ENCODE measurements at places on chromosomes 5 and 9.

DNA sequence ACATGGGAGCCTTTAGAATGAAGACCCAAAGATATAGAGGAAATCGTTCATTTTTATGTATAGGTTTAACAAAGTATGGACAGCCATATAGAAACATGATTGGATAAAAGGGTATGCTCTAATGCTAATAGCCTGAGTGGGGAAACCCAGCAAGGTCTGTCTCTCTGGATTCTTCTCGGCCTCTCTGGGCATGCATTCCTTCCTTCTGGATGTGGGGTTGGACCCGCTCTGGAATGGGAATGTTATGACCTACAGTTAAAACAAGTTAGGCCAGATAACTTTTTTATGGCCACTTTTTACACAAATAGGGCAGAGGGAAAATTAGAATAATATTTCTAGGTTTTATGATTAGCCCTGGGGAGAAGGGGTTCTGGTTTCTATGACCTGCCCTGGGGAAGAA lies 103.2 kb downstream of the ARSB start:
- DNase-seq = no peak

- no peak for DNase-seq
Observed at GRCh38 chr9:74977287-74977686, 24.6 kb upstream of the C9orf40 start.

DNA sequence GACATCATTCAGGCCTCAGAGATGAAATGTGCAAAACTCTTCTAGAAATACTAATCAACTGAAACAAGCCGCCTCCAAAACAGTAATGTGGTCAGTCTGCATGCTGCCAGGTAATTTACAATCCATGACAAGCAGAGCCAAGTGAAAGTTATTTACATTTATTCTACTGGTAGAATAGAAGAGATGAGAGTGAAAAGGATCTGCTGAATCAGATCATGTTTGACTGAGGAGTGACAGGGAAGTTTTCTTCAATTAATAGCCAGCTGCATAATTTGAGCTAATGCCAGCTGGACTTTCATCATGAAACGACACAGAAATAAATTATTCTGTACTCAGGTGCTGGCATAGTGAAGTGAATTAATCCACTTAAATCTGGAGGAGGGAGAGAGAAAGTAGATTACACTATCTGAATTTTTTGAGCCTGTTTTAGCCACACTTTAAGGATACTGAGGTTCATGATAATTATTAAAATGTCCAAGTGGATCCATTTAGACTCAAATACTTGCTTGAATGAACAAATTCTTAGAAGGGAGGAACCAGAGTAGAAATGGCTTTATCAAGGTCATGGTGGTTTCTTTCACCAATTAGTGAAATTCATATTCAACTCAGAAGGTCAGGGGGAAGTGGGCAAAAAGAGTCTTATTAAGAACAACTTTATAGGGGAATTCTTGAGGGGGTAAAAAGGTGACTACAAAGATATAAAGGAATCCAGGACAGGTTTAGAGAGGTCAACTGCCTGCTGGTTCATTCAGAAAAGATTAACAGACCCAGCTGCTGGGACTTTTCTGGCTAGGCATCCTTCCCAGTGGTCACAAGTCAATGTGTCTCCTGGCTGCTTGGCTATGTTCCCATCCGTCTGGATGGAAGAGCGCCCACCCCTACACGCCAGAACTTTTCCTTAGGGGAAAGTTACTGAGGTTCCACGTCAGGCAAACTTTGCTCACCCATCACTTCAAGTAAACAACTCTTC lies 350.4 kb downstream of the PDE4D start:
- DNase-seq = no peak

DNA sequence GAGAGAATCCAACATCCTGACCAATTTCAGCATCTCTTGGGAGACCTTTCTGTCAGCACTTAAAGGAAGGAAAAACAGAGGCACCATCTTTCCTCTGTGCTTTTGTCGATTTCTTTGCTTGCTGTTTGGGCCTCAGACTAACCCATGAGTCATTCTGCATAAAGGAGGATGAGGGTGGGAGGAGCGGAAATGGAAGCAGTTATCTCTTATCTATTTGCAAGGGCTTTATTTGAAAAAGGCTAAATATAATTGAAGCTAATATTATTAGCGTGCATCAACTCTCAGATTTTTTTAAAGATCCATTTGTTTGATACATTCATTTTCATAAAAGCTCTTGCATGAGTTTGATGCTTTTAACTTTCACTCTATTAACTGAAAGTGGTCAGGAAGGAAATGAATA lies 72.9 kb downstream of the ZNF622 start:
- no peak for DNase-seq

GRCh38 chr9:101738566-101739183 lies at the start of gene GRIN3A:
GRIN3A (minus strand) TSS chr9:101738647; CDS start chr9:101737979, 668 bp downstream.
- DNase-seq = peak; percentile 7

- DNase-seq = no peak
Observed at GRCh38 chr9:86716326-86716922, 230.9 kb downstream of the GAS1 start.

DNA sequence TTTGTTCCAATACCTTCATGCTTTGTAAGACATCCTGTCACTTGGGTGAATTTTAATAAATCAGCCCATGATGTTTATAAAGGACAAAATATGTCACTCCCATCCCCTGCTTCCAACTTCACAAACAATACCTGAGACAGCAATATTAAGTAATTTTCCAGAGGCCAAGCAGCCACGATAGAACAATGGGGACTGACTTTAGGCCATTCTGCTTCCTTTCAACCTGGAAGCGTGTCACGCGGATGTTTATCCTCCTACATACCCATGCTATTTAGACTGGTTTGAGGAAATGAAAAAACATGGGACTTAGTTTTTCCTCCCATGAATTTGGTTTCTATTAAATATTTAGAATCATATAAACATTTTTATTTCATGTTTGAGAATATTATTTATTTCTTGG lies 82.9 kb downstream of the GRAMD2B start:
- no peak for DNase-seq

DNA sequence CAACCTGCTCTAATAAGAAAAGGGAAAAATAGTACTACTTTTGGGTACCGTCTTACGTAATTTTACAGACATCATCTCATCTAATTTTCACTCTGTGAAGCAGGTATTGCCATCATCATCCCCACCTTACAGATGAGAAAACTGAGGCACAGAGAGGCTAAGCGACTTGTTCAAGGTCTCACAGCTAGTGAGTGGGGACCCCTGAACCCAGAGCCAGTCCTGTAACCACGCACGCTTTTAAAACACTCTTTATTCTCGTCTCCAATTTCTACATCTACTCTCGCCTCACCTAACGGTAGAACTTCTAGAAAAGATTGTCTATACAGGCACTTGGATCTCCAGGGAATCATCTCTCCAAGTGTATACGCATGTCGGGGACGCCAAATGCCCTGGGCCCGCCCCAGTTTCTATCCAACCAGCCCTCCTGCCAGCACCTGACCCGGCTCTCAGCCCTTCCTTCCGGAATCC lies 1.5 kb upstream of the TRAF1 start:
- DNase-seq = no peak

- DNase-seq = no peak
Observed at GRCh38 chr9:4168526-4168925, 131.3 kb downstream of the GLIS3 start.

DNA sequence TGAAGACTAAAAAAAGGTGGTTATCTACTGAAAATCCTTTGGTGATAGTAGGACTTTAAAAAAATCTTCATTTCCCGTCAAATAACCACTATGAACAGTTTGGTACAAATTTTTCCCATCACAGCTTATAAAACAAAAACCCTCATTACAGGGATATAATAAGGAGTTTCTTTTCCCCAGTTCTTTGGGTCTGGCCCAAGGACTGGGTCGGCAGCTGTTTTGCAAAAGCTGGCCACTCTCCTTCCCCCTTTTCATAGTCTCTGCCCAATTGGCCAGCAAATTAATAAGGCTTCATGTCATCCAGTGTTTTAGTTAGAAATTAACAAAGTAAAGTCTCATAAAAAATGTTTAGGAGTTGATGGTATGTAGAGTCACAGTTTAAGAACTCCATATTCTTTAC lies 47.0 kb upstream of the PDE8B start:
- no peak for DNase-seq

- no peak for DNase-seq
Observed at GRCh38 chr5:88760527-88760926, 122.5 kb downstream of the MEF2C start.

- no peak for DNase-seq
Observed at GRCh38 chr5:33476992-33477391, 36.2 kb downstream of the TARS1 start.

GRCh38 chr5:177366528-177367322 lies 9.0 kb downstream of the RGS14 start:
- peak; percentile 85 for DNase-seq

DNA sequence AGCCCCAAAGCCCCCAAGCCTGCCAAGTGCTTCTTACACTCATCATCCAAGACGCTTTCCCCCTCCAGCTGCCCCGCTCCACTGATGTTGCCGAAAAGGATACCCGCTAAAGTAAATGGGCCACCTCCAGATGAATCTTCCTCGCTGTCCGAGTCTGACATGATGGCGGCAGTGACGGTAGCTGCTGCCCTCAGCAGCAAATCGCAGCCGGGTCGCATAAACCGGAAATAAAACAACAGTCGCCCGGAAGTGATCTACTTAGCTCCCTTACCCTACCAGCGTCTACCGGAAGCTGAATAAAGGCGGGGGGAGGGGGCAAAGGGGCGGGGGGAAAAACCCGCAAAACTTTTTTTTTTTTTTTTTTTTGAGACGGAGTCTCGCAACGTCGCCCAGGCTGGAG lies at the start of gene TAF1L:
TSS of gene TAF1L (minus strand) at position 308 of the 400 bp plus-strand sequence. CDS start at position 218, 90 bp downstream.
- no peak for DNase-seq

GRCh38 chr9:1414711-1415131 lies 364.6 kb downstream of the DMRT2 start:
- DNase-seq = no peak

DNA sequence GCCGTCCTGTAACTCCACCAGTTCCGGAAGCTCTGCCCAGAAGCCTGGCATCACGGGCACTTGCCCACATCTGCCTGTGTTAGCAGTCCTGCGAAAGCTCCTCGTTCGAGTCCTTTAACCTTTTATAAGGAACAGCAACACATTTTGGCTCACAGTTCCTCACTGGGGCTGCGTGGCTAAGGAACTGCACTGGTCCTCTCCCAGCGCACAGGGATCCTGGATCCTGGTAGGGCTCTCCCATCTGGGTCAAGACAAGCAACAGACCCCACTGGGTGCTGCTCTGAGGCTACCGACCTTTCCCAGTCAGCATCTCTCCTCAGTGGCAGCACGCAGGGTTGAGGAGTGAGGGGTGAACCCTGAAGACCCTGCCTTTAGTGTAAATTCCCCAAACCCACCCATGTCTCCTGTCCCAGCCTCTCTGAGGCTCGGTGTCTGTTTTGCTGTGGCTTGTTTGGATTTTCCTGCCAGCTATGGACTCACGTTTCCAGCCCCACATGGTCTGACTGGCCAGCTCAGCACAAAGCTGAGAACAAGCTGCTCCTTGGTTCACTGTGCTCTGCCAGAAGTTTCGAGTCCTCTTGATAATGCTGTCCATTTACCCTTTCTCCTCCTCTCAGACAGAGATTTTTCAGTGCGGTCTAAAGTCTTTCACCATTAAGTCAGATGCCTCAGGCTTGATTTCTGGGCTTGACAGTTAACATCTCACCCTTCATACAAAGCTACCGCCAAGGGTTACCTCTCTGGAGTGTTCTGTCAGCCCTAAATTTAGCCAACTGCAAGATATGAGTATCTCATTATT lies 80.0 kb downstream of the AK8 start:
- no peak for DNase-seq

DNA sequence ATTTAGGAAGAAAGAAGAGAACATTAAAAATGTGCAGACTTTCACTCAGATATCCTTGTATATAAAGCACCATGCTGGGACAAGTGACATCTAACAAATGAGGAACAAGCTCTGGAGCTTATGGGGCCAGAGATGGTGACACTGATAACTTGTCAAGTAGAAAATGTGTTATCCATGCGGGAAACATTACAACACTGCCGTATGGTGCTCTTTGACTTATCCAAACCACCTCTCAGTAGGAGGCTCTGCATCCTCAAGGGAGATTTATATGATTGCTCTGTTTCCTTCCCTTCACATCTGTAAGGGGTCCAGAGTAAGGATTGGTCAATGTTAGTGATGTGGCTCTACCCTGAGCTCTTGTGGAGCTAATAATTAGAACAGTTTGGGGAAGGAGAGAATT lies 23.5 kb downstream of the KCTD16 start:
- DNase-seq = no peak

DNA sequence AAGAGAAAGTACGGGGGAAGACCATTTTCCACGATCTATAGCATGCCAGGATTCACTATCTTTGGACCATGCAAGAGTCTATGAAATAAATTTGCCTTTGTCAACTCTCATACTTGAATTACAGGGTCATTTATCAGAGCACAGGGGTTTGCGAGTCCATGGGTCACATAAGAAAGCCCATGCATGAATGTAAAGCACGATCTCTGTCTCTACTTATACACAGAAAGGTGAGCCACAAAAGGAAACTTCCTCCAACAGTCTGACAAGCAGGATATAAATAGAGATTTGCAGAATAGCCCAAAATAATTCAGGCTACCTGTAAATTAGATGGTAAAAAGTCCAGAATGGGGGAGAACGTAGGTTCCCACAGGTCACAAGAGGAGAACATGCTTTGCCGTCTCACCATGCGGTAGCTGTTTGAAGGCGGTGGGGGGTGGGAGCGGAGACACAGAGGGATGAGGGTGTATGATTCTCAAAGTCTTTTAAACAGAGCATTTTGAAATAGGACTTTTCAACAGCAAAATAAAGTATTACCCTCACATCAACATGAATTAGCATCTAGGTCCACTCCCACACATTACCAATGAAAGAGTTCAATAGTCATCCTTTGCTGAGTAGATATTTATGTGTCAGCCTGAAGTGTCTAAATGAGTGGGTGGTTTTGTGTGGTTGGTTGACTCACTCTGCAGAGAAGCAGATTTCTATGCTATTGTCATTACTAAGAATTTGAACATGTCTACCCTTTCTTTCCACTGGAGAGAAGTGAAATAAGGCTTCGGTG lies 279.7 kb downstream of the EBF1 start:
- no peak for DNase-seq

GRCh38 chr9:36258208-36258995 lies at the start of gene GNE:
GNE (minus strand) TSS chr9:36258448; CDS start chr9:36249355, 9,093 bp downstream.
- peak; percentile 99 for DNase-seq

Measured in neural crest cell (in vitro differentiated cells).